Fibroblast of skin of back (primary cell): ENCODE measurements at places on chromosomes 1 and 21.

GRCh38 chr1:199313444-199313843 lies 674.6 kb downstream of the PTPRC start:
- peak; percentile 6 for DNase-seq

DNA sequence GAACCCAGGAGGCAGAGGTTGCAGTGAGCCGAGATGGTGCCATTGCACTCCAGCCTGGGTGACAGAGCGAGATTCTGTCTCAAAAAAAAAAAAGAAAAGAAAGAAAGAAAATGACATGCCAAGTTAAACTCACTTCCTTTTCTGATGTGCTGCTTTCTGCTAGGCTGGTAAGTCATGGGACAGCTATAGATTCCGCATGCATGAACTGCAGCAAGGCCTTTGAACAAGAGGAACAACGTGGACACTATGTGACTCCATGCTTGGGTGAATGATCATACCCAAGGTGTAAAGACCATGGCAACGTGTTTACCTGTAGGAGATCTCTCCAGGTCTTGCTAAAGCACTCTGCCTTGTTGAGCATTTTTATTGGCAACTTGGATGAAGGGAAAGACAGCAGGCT lies 10.3 kb upstream of the TTF2 start:
- no peak for DNase-seq

GRCh38 chr1:209646558-209646957 lies 5.7 kb downstream of the LAMB3 start:
- DNase-seq: peak; percentile 59

GRCh38 chr1:214377886-214378285 lies 96.9 kb downstream of the SMYD2 start:
- DNase-seq: peak; percentile 95

GRCh38 chr1:172939475-172939874 lies 111.3 kb downstream of the TNFSF18 start:
- DNase-seq: no peak

DNA sequence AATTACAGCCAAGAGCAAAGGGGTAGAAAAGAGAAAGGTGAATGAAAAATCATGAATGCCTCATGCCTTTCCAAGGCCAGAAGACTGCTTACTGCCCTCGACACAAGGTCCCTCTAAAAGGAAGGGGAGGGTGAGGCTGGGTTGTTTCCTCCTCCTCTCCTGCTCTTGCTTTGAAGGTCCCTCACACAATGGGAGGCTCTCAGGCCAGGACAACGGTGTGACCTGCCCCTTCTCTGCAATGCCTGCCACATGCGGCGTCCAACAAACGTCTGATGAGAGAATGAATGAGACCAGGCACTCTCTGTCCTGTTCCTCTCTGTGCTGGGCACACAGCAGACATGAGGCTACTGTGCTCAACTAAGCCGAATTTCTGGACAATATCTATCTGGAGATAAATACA lies 51.3 kb downstream of the SSBP3 start:
- no peak for DNase-seq

- DNase-seq: no peak
Observed at GRCh38 chr1:192158181-192158580, at the start of gene RGS18. TSS of gene RGS18 (plus strand) at chr1:192158462. CDS start at chr1:192158638, 176 bp downstream.

DNA sequence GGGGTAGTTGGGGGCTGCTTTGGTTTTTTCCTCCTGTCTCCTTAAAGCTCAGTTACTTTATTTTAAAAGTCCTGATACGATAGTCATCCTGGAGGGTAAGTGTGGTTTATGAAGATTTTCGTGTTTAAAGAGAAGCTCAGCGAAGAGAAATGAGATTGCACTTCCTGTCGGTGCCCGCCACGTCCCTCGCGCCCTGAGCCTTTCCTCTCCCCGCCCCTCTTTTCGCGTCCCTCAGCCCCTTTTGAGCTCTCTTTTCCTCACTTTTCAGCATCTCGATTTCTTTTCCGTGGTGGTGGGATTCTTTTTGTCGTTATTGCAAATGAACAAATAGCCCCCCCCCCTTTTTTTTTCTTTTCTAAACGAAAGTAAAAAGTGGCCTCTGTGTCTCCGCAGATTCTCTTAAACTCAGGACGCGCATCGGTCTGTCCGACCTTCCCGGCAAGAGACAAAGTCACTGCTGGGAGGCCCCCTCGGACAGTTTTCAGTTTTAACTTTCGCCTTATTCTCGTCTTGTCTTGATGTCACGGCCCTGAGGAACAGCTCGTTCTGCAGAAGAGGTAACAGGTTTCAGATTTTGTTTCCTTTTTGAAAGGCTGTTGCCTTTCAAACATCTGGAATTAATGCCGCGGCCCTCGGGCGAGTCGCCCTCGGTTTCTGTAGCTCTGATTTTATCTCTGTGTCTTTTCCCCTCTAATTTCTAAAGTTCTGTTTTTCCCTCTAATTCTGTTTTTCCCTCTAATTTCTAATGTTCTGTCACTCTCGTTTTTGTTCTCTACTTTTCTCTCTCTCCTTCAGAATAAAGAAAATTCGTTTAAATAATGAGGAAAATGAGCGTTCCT lies 1.0 kb upstream of the DMRTA2 start:
- no peak for DNase-seq

GRCh38 chr1:1550591-1551432 lies 10.4 kb upstream of the TMEM240 start:
- DNase-seq: peak; percentile 79

DNA sequence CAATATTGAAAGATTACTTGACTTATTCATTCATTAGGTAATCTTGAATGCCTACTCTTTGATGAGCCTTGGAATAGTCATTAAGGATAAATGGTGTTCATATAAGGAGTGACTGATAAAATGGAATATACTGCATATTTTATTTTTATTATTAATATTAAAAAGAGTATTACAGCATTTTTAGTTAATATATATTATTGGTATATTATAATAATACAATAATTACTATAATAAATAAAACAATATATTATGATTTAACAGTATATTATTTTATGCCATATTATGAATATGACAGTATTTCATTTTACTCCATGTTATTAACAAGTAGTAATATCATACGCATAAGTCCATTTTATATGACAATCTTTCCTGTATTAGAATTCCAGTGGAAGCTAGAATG lies 490.8 kb upstream of the NFIA start:
- no peak for DNase-seq

DNA sequence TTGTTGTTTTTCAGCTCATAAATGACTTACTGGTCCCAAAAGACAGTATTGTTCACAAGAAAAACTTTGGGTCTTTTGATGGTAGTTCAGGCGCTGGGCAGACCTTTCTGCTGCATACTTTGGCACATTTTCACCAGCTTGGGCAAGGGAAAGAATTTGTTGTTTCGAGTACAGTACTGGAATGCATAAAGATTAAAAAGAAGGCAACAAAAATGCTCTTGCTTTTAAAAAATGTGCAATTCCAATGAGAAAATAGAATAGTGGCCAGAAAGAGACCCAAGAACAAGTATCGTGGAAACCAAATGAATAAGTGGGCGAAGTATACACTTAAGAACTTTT lies 56.0 kb downstream of the CLIC6 start:
- no peak for DNase-seq

DNA sequence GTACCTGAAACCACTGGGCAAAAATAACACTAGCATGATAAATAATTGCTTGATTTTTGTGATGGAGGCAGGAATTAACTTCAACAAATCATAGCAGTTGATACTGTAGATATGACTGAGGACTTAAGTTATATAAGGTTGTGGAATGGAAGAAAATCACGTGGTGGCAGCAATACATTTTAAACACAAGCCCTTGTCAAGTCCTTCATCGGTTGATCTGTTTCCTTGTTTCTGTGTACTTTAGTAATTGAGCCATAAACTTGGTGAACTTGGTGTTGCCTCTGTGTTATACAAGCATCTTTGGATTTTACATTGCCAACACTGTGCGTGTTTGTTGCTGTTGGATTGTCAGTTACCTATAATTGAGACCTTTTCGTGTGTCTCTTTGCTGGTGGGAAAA lies 114.4 kb downstream of the CAMTA1 start:
- no peak for DNase-seq

GRCh38 chr1:27603681-27604578 lies at the start of gene AHDC1:
TSS of gene AHDC1 (minus strand) at chr1:27604144. CDS start at chr1:27552115, 52,029 bp downstream.
- DNase-seq: peak; percentile 90

GRCh38 chr1:192162376-192162775 lies 4.1 kb downstream of the RGS18 start:
- DNase-seq: no peak

- no peak for DNase-seq
Observed at GRCh38 chr1:163983097-163983496, 575.9 kb upstream of the PBX1 start.

- no peak for DNase-seq
Observed at GRCh38 chr1:44261171-44261817, 48.0 kb downstream of the DMAP1 start.

DNA sequence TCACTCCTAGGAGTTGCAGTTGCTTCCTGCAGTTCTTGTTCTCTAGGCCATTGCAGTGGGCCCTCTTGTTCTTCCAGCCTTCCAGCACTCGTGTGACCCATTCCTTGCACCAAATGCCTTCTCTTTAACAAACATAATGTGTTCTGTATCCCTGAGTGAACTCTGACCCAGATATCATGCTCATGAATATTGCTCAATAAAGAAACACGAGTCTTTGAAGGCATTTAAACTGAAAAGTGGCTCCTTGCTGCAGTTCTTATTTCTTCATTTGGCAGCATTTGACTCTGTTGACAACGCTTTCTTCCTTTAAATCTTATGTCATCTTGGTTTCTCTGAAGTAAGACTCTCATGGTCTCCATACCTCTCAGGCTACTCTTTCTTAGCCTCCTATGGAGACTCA lies 100.7 kb upstream of the PDE4B start:
- no peak for DNase-seq

GRCh38 chr1:186239171-186239570 lies 135.9 kb downstream of the TPR start:
- peak; percentile 79 for DNase-seq

DNA sequence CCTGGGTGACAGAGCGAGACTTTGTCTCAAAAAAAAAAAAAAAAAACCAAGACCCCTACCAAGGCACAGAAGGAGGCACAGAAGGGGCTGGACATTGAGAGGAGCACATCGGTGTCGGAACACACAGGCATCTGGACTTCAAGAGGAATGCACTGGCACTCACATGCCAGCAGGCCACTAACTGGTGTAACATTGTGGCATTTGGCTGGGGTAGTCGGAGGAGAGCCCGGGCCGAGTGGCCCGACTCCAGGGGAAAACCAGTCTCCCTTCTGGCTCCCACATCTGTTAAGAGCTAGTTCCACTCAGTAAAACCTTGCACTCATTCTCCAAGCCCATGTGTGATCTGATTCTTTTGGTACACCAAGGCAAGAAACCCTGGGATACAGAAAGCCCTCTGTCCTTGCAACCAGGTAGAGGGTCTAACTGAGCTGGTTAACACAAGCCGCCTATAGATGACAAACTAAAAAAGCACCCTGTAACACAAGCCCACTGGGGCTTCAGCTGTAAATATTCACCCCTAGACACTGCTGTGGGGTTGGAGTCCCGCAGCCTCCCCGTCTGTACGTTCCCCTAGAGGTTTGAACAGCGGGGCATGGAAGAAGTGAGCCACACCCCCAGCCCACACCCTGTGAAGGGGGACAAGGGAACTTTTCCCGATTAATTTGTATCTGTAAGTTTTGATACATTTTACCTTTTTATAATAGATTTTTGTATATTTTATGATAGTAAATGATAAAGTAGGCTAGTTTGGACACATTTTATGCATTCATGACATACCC lies 17.2 kb upstream of the AKIRIN1 start:
- DNase-seq: no peak

- DNase-seq: no peak
Observed at GRCh38 chr1:107009281-107009680, 47.2 kb upstream of the PRMT6 start.

DNA sequence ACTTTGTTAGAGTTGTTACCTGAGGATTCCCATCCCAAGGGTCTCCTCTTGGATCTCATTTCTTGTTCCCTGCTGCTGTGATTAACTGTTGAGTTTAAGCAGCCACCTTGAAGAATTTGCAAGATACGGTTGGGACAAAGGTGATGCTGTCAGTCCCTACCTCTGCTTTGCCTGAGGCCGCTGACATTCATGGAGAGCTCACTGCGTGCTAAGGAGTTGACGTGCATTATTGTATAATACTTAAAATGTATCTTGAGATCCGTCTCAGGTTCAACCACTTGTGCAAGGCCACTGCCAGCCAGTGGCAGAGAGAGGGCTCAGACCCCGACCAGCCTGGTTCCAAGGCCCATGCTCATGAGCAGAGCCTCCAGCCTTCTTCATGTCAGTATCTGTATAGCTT lies 14.2 kb downstream of the DOP1B start:
- no peak for DNase-seq
